ENCODE measurements at places on chromosomes 11 and 22.

DNA sequence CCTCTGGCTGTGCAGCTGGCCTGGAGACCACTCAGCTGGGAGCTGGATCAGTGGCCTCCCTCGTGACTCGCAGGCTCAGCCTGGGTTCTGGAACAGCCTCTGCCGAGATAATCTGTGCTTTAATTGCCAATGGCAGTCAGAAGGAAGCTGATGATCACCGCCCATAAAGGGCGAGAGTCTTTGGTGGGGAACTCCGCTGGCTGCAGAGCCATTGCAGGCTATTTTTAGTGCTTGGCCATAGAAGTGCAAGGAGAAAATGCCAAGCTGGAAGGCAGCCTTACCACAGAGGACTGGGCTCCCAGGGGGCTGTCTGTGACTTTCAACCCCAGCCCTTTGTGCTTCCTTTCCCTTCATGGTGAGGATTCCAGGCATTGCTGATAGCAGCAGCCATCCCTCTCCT is 62.2 kb upstream of the TENM4 start:
- DNase-seq: no peak

GRCh38 chr11:68992743-68993255 is 12.0 kb upstream of the MRGPRD start:
- DNase-seq: no peak

DNA sequence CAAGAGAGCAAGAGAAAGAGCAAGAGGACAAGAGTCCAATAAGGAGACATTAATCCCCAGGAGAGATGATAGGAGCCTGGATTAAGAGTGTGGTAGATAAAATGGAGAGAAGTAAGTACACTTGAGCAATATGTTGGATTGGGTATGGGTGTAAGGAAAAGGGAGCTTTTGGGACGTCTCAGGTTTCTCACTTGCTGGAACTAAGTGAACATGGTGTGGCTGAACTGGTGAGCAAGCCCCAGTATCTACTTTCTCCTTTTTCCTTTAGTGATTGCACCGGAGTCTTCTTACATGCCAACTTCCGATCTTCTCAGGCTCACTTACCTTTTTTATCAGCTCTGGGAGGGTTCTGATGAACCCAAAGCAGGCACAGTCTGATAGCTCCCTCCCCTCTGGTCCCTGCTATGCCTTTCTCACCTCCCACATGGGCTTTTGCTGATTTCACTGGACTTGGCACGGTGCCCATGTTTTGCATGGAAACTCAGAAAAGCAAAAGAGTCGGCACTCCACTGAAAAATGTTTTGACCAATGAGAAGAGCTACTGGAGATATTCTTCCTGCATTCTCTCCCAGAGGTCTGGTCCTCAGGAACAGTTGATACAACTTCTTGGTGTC is 14.5 kb upstream of the APLNR start:
- no peak for DNase-seq

DNA sequence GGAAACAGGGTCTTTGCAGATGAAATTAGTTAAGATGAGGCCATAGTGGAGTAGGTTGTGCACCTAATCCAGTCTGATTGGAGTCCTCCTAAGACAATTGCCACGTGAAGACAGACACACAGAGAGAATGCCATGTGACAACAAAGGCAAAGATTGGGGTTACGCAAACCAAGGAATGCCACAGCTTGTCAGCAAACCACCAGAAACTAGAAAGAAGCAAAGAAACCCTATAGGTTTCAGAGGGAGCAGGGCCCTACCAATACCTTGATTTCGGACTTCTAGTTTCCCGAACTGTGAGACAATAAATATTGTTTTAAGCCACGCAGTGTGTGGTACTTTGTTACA is 8.2 kb upstream of the LAYN start:
- no peak for DNase-seq

GRCh38 chr11:72583177-72583553 is 91.1 kb downstream of the PDE2A start:
- no peak for DNase-seq

DNA sequence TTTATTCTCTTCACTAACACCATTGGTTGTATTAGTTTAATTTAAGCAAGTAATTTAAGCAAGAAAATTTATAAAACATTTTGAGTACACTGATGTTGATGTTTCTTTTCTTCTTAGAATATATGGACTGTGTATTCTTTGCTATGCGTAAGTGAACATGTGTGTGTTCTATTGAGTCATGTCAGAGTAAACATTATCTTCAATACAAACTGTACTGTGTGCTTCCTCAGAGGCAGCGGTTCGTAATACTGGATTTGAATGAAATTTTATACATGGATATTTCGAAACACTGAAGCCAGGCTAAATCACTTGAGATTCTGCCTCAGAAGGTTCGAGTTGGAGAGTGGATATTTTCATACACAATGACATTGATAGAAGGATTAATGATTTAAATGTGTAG is 452.6 kb downstream of the LUZP2 start:
- no peak for DNase-seq

DNA sequence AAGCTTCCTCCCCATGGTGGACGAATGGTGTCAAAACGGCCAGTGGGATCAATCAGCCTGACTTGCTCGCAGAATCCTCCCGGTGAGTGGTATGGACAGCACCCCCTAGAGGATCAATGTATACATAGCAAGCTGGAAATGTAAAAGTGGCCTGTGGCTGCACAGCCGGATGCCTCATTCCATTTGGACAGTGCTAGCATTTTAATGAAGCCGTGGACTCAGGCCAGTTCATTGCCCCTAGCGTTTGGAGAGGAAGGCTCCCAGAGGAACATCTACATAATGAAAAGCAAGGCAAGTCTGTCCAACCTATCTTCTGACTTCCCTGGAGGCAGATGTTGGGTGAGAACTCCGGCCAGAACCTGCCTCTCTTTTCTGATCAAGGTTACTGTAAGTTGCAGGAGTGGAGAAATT is 942.3 kb downstream of the NTM start:
- DNase-seq: no peak

DNA sequence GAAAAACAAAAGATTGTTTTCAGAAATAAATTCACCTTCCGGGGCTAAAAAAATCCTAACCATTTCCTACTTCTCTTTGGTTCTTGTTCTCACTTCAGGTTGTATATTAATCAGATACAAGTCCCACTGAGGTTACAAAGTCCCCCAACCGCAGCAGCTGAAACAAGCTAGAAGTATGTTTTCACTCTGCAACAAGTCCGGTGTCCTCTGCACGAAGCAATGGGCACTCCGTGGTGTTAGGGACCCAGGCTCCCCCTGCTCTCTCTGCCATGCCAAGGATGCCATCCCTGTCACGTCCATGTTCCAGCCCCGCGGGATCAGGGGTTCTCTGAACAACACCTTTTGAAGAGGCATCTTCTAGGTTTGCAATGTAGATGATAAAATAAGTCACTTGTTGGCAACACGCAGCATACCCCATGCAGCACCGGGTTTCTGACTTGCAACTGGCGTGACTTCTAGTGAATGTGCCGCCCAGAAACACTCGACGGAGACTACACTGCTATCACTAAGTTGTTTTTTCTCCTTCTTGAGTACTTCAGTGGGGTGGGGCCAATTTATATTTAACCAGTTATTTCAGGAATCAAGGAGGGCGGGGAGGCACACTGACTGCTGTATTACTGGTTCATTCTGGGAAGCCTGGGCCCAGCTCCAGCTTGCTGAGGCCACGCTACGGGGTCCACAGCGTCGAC is 25.4 kb upstream of the GSTP1 start:
- no peak for DNase-seq

DNA sequence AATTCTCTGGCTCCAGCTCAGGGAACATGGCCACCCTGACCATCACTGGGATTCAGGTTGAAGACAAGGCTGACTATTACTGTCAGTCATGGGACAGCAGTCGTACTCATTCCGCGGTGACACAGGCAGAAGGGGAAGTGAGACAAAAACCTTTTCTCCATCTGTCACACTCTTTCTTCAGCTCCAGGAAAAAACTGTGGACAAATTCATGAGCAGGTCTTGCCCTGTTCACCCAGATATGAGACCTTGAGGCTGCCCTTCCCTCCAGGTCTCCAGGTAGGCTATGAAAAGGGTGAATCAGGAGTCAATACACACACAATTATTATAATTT is 39.4 kb upstream of the GGTLC2 start:
- DNase-seq: no peak

Data from CD8-positive, alpha-beta T cell (primary cell).